ENCODE measurements at places on chromosomes 6 and 20.

DNA sequence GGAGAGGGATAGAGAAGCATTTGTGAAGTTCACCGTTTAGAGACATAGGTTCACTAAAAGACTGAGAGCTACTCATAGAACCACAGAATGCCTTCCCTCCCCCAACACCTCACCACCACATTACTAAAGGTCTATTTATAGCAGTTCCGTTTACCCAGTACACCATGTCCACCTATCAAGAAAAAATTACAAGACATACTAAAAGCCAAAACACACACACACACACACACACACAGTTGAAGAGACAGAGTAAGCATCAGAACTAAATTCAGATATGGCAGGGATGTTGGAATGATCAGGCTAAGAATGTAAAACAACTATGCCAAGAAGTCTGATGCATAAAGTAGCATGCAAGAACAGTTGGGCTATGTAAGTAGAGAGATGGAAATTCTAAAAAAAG, 52.3 kb downstream of the SLC22A3 start:
- no peak for DNase-seq

DNA sequence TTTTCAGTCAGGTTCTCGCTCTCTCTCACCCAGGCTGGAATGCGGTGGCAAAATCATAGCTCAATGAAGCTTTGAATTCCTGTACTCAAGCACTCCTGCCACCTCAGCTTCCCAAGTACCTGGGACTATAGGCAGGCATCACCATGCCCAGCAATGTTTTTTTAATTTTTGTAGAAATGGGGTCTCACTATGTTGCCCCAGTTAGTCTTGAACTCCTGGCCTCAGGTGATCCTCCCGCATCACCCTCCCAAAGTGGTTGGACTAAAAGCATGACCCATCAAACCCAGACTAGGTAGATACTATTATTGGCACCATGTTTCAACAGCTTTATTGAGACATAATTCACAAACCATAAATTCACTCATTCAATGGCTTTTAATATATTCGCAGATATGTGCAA, 72.7 kb upstream of the RUNX2 start:
- no peak for DNase-seq

DNA sequence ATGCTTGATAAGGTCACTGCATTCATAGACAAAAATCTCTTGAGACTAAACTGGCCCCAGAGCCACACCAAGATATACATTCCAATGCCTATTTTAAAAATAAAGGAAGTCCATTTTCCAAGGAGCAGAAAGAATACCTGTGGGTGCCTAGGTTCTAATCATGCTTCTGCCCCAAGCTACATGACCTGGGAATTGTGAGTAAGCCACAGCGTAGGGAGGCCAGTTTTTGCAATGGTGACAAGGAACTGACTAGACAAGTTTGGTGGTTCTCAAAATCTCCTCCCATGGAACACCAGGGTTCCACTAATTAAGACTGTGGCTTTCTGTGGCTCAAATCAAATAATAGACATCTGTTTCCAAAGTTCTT, 83.3 kb downstream of the GMDS start:
- DNase-seq, result no peak

DNA sequence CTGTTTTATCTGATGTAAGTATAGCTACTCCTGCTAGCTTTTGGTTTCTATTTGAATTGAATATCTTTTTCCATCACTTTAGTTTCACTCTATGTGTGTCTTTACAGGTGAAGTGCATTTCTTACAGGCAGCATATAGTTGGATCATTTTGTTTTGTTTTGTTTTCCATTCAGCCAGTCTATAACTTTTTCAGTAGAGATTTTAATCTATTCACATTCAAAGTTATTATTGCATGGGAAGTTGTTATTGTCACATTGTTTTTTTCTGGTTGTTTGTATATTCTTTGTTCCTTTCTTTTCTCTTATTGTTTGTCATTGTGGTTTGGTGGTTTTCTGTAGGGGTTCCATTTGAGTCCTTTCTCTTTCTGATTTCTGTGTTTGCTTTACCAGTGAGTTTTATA, 151.2 kb downstream of the PDE10A start:
- no peak for DNase-seq

DNA sequence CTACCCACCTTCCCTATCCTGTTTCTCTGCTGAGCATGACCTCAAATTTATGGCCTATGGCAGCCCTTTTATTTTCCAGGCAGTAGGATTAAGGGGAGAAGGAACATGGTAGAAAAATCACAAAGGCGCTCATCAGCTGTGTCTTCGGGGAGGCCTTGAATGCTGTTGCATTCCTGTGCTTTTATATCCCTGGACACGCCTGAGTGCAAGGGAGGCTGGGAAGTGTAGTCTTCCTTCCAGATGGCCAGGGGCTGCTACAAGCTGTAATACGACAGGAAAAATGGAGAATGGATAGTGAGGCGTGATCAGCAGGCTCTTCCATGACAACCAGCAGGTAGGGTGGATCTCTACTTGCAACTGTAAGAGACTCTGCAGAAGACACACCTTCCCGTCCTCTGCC, 210.9 kb upstream of the GGTLC1 start:
- no peak for DNase-seq

DNA sequence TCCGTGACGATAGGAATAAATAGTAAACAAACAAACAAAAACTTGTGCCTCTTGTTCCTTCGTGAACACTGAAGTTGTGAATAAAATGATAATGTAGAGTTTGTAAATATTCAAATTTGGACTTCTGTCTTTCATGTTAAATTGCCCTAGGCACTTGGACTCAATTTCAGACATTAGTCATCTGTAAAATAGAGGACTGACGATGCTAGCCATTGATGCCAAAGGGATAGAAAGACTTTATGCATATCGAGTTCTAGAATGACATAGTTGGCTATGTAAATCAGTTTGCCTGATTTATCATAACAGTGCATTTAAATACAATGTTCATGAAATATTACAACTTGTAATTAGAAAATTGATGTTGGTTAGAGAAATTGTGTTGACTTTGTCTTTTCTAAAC, 45.9 kb upstream of the FLRT3 start:
- DNase-seq, result no peak

- no peak for DNase-seq
These were observed 26.9 kb downstream of the TFAP2B start for GRCh38 chr6:50845499-50846143.

DNA sequence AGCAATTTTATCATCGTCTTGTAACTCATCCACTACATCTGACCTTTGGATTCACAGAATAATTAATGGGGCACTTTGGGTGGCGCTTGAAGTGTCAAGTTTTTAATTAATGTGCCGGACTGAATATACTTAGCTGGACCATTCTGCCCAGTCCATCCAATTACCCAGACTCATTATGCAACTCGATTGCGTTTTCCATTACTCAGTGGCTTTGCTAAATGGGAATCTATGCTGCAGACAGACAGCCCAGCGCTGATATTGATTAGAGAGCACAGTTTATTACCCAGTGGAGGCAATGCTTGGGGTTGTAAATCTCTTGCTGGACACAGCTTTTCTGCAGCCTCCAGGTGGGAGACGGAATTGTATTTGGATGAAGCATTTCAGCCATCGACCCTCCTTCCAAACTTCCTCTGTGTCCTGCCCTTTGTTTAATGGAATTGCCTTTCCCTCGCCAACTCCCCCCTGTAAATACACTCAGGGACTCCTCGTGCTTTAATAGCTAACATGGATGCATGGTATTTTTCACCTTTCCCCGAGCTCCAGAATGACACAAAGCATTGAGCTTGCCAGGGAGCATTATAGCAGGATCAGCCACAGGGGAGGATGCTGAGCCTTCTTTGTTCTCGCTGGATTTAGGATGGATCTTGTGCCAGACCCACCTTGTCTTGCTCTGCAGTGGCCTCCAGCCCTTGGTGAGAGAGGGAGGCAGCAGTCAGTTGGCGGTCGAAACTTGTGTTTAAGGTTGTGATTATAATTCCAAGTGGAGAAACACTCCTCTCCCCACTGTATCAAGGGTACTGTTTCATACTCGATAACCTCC, 59.7 kb downstream of the EDN3 start:
- no peak for DNase-seq

GRCh38 chr20:22490287-22491193, 93.8 kb downstream of the FOXA2 start:
- no peak for DNase-seq

DNA sequence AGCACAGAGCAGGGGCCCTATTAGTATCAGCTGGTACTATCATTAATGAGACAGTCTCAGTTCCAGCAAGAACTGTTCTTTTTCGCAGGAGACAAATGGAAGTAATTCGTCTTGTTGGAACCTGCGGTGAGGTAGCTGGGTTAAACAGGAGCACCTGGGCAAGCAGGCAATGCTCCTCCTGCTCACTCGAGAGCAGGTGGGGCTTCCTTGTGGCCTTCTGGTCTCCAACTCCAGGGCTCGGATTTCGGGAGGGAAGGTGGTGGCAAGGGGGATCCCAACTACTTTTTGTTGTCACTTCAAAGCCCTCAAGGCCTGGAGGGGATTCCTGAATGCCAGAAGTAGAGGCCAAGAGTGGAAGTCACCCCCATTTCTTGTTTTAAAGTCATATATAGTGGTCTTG, 1.3 kb upstream of the SPEF1 start:
- no peak for DNase-seq

GRCh38 chr6:96520171-96521115, 1.2 kb upstream of the UFL1 start:
- DNase-seq, result no peak

- no peak for DNase-seq
These were observed 39.2 kb downstream of the ZNF184 start for GRCh38 chr6:27433714-27434113.

- no peak for DNase-seq
These were observed 296.2 kb upstream of the MARCKS start for GRCh38 chr6:113560908-113561307.

- no peak for DNase-seq
These were observed 224.5 kb downstream of the FOXC1 start for GRCh38 chr6:1834207-1834606.

DNA sequence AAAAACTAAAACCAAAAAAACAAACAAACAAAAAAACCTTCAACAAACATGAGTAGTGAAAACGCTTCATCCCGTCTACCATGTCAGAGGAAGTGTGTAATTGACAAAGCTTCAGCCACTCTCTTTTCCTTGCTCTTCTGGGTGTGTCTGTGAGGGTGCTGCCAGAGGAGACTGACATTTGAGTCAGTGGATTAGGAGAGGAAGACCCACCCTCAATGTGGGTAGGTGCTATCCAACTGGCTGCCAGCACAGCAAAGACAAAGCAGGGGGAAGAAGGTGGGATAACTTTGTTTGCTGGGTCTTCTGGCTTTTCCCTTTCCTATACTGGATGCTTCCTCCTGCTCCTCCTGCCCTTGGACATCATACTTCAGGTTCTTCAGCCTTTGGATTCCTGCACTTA, 145.6 kb downstream of the TASP1 start:
- no peak for DNase-seq

- DNase-seq, result no peak
These were observed 89.9 kb downstream of the PSMB1 start for GRCh38 chr6:170463101-170463721.

GRCh38 chr20:8267009-8267408, 134.9 kb downstream of the PLCB1 start:
- no peak for DNase-seq

GRCh38 chr20:34956041-34956458, 382 bp downstream of the MYH7B start:
- no peak for DNase-seq

GRCh38 chr6:133995758-133996157, 42.7 kb downstream of the TBPL1 start:
- DNase-seq, result no peak

DNA sequence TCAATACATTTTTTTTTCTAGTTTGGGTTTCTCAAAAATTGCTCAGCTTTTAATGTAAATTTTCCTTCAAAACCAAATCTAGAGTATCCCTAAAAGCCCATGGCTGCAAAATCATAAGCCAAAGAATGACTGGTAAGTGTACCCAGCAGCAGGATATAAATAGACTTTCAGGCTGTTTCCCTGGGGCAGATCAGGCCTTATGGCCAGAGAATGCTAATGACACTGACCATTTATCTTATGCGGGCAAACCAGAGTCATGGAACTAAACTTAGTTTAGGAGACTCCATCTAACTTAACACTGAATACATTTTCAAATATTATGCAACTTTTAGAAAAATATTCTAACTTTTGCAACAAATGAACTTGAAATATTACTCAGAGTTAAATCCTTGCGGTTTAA, 7.4 kb downstream of the OSER1 start:
- DNase-seq, result no peak

DNA sequence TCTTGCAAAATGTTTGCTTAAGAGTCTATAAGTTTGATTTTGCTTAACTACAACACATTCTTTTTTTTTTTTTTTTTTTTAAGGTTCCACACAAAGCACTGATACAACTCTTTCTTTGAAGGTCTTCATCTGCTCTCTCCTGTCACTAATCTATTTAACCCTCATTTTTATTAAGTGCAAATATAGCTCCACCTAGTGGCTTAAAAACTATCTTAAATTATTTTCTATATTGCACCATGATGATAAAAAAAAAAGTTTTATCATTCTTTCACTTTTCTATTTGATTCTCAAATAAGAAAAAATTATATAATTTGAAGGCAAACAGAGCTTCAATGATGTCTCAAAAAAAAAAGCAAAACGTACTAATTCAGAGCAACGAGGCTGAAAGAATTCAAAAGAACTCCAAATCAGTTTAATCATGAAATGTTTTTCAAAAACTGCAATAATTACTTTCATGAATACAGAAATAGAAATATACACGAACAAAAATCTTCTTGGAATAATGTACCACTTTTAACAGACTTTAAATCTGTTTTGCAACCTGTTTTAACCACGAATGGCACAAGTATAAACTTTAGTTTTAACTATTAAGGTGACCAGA, 12.8 kb downstream of the ESF1 start:
- no peak for DNase-seq

DNA sequence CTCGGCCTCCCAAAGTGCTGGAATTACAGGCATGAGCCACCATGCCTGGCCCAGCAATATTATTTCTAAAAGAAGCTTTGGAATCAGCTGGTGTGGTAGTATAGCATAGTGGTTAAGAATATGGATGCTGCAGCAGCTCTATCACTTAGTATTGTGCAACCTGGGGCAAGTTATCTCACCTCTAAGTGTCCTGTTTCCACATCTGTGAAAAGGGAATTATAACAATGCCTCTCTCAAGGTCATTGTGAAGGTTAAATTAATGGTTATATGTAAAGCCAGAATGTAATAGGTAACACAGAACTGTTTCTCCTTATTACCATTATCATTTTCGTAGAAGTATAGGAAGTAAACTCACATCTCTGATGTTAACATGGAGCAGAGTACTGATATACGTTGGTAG, 14.2 kb downstream of the SLC17A2 start:
- DNase-seq, result no peak
